ENCODE measurements at places on chromosomes 2 and 18.

DNA sequence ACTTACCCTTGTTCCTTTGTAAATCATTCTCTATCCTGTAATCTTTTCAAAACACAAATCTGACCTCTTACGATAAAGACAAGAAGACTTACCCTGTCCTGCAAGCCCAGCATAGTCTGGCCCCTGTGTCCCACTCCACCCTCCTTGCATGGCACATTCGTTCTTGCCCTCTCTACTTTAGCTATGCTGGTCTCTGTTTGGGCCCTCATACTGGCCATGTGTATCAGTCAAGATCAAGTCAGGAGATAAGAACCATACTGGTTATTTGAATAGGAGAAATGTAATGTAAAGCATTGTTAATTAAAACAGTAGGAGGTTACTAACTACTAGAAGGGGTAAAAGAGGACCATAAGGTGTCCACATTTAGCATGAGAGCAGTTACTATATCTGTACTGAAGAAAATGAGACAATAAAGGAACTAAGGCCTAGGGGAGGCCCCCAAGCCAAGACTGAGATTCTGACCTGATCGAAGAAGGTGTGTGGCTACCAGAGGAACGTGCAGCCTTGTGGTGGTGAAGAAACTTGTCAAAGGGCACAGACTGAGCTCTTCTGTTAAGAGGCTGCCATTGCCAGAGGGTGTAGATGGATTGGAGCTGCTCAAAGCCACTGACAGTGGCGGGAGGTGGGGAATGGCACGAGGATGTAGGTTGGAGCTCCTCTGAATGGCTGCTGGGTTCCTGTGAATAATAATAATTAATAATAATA is 80.8 kb downstream of the KCTD18 start:
- no peak for DNase-seq

- no peak for DNase-seq
Measured at GRCh38 chr2:208607694-208608093, 201.1 kb downstream of the PTH2R start.

DNA sequence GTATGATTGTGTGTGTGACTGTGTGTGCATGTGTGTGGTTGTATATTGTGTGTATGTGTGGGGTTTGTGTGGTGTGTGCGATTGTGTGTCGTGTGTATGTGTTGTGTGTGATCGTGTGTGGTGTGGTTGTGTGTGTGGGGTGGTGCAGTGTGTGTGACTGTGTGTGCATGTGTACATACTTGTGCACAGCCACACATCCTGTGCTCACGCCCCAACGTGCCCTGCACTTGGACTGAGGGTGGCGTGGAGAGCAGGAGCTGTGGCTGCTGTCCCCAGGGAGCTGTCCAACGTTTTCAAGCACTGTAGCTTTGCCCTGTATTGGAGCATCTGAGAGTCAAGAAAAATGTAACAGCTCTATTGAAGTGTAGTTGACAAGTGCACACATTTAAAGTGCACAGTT is 243.2 kb upstream of the HDAC4 start:
- no peak for DNase-seq

DNA sequence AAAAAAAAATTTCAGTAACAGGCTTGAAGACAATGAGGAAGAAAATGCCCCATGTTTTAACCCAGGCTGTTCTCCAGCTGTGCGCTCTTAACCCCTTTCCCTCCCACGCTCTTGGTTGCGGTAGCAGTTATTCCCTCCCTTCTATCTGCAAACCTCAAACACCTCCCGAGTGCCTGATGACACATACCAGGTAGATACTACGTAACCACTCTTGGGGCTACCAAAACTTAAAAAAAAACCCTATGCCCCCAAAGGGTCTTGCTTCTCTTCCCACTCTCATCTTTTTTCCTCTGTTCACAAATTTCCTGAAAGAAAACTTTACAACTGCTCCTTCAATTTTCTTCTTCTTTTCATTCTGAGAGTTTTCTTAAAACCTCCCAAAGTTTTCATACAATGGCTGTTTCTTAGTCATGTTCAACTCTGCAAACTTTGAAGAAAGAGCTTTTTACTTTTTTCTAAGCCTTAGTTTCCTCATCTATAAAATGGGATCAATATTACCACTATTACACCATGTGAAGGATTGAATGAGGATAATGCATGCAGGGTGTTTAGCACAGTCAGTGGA is 4.9 kb upstream of the DRC1 start:
- DNase-seq: no peak

GRCh38 chr18:59672235-59672711 is 24.9 kb downstream of the CCBE1 start:
- DNase-seq: no peak

DNA sequence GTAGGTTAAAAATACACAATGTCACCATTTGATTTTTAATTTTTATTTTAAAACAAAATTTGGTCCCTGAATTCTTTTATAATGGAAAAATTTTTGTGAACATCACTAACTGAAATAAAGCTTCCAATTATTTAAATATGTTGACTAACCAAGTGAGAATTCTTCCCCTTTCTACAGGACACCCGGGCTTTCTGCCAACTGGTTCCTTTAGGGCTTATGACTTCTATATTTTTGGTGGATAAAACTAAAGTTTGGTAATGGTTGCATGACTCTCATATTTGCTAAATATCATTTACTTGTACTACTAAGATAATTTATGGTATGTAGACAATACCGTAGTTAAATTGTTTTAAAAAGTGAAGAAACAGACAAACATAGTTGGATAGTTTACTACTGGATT is 291.0 kb upstream of the DOK6 start:
- no peak for DNase-seq

GRCh38 chr2:178473373-178473772 is 5.0 kb downstream of the FKBP7 start:
- no peak for DNase-seq

GRCh38 chr2:142869461-142870106 is 7.9 kb upstream of the KYNU start:
- DNase-seq: no peak

DNA sequence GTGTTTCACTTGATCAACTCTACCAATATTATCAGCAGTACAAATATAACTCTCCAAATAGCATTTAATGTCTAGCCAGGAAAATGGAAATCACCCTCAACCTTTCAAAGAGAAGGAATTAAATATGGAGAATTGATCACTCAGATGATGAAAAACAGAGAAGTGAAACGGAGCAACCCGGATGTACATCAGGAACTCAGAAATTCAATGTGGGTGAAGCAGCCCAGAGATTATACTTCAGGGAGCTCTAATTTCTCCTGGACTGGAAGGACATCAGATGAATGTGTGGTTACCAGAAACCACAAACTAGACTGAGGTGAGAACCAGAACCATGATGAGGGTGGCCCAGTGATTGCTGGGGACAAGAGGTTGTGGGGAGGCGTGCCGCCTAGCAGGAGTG is 35.5 kb upstream of the COBLL1 start:
- no peak for DNase-seq

GRCh38 chr18:22637787-22638186 is 220.1 kb upstream of the CTAGE1 start:
- no peak for DNase-seq

DNA sequence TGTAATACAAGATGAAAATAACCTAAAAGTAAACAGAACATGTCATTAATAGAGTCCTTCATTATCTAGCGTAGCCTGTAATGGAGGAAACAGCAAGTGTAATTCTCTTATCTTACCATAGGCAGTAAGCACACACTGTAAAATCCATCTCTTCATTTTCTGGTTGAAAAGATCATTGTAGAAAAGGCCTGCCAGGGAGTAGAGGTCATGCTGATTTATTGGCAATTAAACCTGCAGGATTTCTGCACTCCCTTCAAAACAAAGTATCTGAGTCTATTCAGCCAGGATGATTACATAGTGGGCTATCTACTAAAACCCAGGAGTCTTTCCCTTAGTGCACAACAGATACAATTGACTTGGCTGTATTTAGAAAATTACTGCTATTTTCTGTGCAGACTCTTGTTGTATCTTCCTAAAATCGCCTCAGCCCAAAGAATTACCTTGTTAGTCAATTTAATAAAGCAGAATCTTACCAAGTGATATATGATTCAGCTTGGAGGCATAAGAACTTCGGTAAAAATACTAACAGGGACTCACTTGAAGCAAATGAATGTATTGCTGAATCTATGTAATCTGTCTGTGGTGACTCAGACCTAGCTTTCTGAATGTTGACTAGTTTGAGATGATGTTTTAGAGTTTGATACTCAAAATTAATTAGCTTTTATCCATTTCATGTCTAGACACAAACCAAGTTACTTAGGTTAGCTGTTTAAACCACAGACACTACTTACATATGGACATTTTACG is 250.4 kb upstream of the STON1 start:
- no peak for DNase-seq

- DNase-seq: no peak
Measured at GRCh38 chr2:117232305-117232704, 582.2 kb upstream of the DDX18 start.

DNA sequence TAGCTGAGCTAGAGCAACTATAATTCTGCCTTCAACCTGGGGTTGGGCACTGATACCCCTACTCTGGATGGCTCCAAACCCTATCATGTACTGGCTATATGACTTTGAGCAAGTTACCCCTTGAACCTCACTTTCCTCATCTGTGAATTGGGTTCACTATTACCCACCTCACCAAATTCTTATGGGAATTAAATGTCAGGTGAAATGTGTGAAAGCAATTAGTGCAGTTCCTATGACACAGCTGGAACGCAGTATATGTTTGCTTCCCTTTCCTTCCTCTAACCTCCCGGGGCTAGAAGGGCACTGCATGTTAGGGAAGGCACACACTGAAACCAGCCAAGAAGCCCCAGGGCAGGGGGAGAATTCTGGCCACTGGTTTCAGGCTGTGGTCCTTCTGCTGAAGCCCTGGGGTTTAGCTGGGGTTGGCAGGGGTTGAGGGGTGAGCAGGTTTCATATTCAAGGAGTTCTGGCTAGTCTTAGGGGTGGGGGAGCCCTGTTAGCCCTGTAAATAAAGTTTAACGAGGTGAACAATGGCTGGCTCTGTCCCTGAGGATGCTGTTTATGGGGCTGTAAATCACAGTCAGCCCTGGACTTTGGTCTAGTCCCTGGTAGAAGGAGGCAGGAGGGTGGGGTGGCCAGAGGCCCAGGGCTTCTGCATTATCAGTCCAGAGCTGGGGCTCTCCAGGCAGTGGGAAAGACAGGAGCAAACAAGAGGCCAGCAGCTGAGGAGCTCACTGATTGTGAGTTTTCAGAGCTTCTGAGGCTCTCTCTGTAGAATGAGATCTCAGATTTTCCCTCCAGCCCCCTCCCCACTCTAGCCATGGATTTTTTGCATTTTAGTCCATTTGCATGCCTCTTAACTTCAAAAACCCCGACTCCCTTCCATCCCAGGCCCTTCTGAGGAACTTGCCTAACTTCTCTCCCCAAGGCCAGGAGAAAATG is 8.0 kb downstream of the PKDCC start:
- DNase-seq: no peak

- no peak for DNase-seq
Measured at GRCh38 chr18:60200558-60200957, 172.0 kb downstream of the MC4R start.

- no peak for DNase-seq
Measured at GRCh38 chr18:11149441-11150270, at the start of gene PIEZO2. Gene PIEZO2, minus strand, starts transcription at chr18:11149569. Its CDS starts 981 bp downstream, at chr18:11148588.

DNA sequence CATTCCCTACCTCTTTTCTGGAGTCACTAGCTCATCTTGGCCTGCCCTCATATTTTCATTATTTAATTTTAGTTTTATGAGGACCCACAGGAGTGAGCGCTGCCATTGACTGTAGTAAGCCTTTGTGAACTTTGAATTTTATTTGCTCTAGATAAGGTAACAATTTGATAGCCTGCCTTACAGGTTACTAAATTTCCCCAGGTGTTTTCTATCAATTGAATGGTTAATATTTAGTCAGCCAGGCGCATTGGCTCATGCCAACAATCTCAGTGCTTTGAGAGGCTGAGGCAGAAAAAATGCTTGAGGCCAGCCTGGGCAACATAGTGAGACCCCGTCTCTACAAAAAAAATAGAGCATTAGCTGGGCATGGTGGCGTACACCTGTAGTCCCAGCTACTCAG is 50.2 kb downstream of the DAW1 start:
- no peak for DNase-seq

DNA sequence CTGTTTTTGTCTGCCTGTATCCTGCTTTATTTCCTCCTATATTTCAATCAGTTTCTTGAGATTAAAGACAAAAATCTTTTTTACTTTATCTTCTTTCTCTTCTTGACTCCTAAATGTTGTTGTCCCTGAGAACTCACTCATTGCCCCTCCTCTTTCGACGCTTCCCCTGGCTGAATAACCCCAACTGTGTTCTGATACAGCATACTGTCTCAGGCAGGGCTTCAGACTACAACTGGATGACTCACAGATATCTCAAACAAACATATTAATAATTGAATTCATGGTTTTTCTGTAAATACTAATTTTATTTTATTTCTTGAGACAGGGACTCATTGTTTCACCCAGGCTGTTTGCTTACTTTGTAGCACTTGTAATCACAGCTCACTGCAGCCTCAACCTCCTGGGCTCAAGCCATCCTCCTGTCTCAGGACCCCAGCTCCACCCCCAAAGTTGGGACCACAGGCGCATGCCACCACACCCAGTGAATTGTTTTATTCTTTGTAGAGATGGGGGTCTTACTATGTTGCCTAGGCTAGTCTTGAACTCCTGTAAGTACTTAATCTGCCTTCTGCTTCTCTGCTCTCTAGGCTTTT is 9.4 kb downstream of the ITGAV start:
- no peak for DNase-seq

- DNase-seq: peak; percentile 8
Measured at GRCh38 chr18:35580701-35581539, 620 bp upstream of the GALNT1 start.

DNA sequence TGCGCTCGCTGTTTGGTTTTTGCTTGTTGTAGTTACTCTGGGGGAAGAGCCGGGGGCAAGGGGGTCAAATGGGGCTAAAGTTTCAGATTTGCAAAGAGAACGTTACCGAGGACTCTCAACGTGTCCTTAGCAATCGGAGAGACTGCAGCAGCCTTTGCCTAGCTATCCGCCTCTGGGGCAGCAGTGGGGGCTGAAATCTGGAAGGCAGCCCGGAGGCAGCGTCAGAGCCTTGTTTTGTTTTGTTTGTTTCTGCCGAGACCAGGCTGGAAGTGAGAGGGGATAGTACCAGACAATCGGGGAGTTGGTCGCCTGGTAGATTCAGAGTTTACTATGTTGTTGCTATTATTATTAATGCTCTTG is 1.2 kb downstream of the CDH20 start:
- no peak for DNase-seq

DNA sequence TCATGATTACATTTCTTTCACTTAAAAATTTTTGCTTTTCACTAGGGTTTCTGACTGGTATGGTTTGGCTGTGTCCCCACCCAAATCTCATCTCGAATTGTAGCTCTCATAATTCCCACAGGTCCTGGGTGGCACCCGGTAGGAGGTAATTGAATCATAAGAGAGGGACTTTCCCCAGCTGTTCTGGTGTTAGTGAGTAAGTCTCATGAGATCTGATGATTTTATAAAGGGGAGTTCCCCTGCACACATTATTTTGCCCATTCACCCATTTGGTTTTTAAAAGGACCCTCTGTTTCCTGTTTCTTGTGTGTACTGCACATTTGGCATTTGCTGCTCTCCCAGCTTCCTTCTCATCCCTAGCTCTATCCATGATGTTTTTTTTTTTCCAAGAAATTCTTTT is 27.8 kb upstream of the NETO1 start:
- no peak for DNase-seq
